Pulmonary artery endothelial cell (primary cell): ENCODE measurements at places on chromosomes 2 and 18.

DNA sequence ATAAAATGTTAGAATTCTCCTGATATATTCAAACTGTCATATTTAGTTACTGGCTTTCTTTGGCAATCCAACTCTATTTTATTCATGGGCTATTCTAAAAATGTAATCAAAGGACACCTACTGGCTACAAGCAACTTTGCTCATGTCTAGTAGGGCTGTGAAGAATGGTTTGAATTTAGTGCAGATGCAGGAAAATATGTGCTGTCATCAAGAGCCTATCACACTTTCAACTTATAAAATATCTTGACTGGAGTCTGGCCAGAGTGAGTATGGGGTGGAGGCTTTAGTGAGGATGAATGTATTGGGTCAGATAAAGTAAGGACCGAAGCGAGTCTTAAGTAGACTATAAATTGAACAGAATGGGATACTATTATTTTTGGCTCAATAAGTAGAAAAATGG, 343.4 kb upstream of the SPRED2 start:
- no peak for DNase-seq

GRCh38 chr2:158722266-158723105, 72.6 kb upstream of the DAPL1 start:
- DNase-seq, result no peak

GRCh38 chr2:104473546-104473945, 380.4 kb upstream of the POU3F3 start:
- DNase-seq, result no peak

GRCh38 chr18:74137920-74138538, 9.6 kb downstream of the FBXO15 start:
- no peak for DNase-seq

DNA sequence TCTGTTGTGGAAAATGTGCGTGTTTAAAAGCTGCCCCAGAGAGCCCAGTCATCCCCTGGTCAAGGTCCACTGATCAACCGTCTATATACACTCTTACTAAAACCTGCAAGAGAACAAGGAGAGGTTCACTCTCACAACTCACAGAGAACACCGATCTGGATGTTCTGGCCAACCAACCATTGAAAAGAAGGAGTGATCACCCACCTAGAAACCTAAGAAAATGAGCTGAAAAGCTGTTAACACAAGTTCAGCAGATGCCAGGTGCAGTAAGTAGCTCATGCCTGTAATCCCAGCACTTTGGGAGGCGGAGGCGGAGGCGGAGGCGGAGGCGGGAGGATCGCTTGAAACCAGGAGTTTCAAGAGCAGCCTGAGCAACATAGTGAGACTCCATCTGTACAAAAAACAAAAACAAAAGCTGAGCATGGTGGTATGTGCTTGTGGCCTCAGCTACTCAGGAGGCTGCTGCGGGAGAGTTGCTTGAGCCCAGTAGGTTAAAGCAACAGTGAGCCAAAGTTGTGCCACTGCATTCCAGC, 14.5 kb downstream of the ATG16L1 start:
- DNase-seq, result no peak

DNA sequence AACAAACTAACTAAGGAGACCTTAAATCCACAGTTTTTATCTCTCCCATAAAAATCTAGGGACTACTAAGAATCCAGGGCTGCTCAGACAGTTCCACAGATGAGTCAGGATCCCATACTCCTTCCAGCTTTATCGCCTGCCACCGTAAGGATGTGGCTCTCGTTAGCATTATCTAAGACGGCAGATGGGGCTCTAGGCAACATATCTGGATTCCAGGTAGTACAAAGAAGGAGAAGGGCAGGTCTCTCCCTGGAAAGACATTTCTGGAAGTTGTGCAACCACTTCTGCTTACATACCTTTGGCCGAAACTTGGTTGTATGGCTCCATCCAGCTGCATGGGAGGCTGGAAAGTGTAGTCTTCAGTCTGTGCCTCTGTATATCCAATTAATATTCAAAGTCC, 149.4 kb downstream of the SP3 start:
- DNase-seq, result no peak

GRCh38 chr18:39772155-39772919, 2182.7 kb upstream of the PIK3C3 start:
- no peak for DNase-seq

- no peak for DNase-seq
Measured at GRCh38 chr2:134252092-134252750, 1.7 kb upstream of the MGAT5 start.
